B cell (primary cell): ENCODE measurements at places on chromosomes 5 and 9. TPM values are rescaled to one million over a fixed set of nuclear protein-coding genes. Genes with fewer than 3 reads are reported as not detected.
A peak's percentile ranks its signal among the peaks of the same experiment; 100 is the strongest.

GRCh38 chr5:55446640-55447351 lies 88.0 kb downstream of the PLPP1 start:
- H3K4me1 ChIP-seq, result no peaks in the 10 kb centered on the region
- no peaks in the 10 kb centered on the region for H3K36me3 ChIP-seq
- H3K4me3 ChIP-seq, result no peak overlapping the region
- no peaks in the 10 kb centered on the region for H3K27me3 ChIP-seq

The PRDM9 gene
- total RNA-seq, result not detected in 2 replicates

The LMX1B gene
- total RNA-seq, result not detected in 2 replicates

The KLF9 gene
- 12.1 and 12.7 TPM in 2 replicates for total RNA-seq

The NKD2 gene
- total RNA-seq, result 0.34 TPM in 1 of 2 replicates, not detected in the other

DNA sequence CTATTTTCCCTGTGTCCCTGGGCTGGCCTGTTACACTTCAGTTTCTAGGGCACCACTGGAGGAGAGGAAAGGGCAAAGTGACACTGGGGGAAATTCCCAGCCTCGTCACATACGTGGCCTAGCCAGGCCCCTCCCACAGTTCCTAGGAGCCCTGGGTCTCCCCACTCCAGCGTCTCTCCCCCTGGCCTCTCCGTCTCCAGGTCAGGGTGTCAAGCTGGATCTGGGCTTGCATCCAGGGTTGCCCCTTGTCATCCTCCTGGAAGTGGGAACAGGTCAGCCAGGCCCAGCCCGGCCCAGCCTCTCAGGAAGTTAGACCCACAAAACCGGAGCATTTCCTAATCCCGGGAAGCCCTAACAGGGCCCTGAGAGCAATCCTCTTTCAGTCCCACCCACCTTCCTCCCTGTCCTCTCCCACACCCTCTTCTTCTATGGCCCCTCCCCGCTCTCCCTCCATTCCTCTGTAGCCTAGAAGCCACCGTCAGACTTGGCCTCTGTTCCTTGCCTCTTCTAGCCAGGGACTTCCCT lies 4.7 kb upstream of the TNIP1 start:
- no peaks in the 10 kb centered on the region for H3K27me3 ChIP-seq
- H3K36me3 ChIP-seq, result no peaks in the 10 kb centered on the region
- H3K4me1 ChIP-seq, result peaks cover 58% of the 10 kb centered on the region
- H3K27ac ChIP-seq, result peak overlapping the region; percentile 69

- no peak for DNase-seq
- no peak overlapping the region for H3K27ac ChIP-seq
- no peak overlapping the region for H3K4me3 ChIP-seq
- H3K36me3 ChIP-seq, result no peaks in the 10 kb centered on the region
These were observed 21.7 kb upstream of the OLFM1 start for GRCh38 chr9:135065804-135066203.

DNA sequence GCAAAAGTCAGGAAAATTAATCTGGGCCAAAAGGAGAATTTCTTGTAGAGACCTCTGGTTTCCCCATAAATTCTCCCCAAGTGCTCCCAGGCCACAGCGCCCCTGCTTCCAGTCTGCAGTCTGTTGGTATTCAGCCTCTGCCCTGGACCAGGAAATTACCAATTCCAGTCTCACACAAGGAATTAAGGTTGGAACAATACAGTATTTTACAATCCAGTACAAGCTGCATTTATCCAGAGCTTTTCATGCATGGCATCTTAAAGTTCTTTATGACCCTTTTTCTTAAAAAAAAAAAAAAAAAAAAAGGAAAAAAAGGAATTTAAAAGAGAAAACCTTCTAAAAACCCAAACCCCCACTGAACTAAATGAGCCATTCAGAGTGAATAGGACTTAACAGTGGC lies 139.6 kb upstream of the RANBP3L start:
- no peaks in the 10 kb centered on the region for H3K36me3 ChIP-seq
- H3K4me3 ChIP-seq, result no peak overlapping the region
- H3K4me1 ChIP-seq, result no peaks in the 10 kb centered on the region
- no peaks in the 10 kb centered on the region for H3K27me3 ChIP-seq

The TMC1 gene
- not detected in 2 replicates for total RNA-seq

DNA sequence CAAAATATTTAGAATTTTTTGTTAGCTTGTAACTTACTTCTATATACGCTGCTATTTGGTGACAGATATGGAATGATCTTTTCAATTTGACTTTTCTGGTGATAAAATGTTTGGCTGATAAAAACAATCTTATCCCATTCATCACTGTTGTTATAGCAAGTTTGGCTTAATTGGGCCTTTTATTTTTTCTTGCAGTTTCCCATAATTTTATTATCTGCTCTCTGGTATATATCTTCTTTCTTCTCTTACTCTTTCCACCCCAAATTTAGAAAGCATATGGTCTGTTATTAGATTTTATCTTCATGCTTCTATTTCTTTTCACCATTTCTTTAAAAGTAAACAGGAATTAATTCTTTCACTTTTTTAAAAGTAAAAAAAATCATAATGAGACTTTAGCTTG lies 474.4 kb downstream of the TLE1 start:
- H3K4me1 ChIP-seq, result no peaks in the 10 kb centered on the region
- no peak overlapping the region for H3K4me3 ChIP-seq
- no peak overlapping the region for H3K27ac ChIP-seq
- DNase-seq, result no peak

- no peak overlapping the region for H3K4me3 ChIP-seq
- no peaks in the 10 kb centered on the region for H3K27me3 ChIP-seq
- peaks cover 42% of the 10 kb centered on the region for H3K36me3 ChIP-seq
- H3K4me1 ChIP-seq, result peaks cover 32% of the 10 kb centered on the region
- no peak overlapping the region for H3K27ac ChIP-seq
- DNase-seq, result no peak
These were observed 8.5 kb downstream of the DIPK1B start for GRCh38 chr9:136720898-136721338.

- no peaks in the 10 kb centered on the region for H3K27me3 ChIP-seq
- no peaks in the 10 kb centered on the region for H3K4me1 ChIP-seq
- H3K27ac ChIP-seq, result no peak overlapping the region
These were observed 470.6 kb downstream of the PRDM9 start for GRCh38 chr5:23977997-23978396.

DNA sequence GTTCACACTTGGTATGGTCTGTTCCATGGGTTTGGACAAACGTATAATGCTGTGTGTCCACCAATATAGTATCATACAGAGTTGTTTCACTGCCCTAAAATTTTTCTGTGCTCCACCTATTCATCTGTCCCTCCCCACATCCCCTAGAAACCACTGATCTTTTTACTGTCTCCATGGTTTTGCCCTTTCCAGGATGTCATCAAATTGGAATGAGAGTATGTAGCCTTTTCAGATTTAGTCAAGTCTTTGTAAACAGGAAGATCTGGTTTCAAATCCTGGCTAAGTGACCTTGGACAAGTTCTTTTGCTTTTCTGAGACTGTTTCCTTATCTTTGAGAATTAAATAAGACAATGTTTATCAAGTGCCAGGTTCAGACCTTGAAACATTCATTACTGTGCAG lies 13.2 kb upstream of the LVRN start:
- H3K4me1 ChIP-seq, result no peaks in the 10 kb centered on the region
- no peaks in the 10 kb centered on the region for H3K27me3 ChIP-seq
- no peak overlapping the region for H3K4me3 ChIP-seq
- no peak overlapping the region for H3K27ac ChIP-seq

GRCh38 chr5:142771666-142772065 lies 1.5 kb downstream of the ARHGAP26 start:
- H3K4me1 ChIP-seq, result peaks cover 12% of the 10 kb centered on the region
- H3K36me3 ChIP-seq, result no peaks in the 10 kb centered on the region
- H3K4me3 ChIP-seq, result peak overlapping the region; percentile 90

The TMEM232 gene
- total RNA-seq, result 2.9 and 6.1 TPM in 2 replicates

DNA sequence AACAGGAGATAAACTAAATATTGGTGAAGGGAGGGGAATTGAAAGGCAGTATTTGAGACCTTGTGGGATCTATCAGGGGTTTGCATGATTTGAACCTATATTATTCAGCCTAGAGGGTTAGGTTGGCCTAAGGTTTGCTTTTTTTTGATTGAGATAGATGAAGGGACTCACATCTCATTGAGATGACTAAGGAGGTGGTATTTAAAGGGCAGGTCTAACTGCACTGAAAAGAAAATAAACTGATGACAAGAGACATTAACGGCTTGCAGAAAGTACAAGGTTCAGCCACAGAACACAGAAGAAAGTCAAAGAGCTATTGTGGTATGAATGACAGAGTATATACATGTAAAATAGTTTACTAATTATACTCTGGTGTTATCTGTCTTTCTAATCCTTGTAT lies 412.7 kb downstream of the CDH10 start:
- H3K4me3 ChIP-seq, result no peak overlapping the region
- no peaks in the 10 kb centered on the region for H3K4me1 ChIP-seq
- DNase-seq, result no peak
- H3K36me3 ChIP-seq, result no peaks in the 10 kb centered on the region
- H3K27me3 ChIP-seq, result no peaks in the 10 kb centered on the region
- H3K27ac ChIP-seq, result no peak overlapping the region

The SHC3 gene
- 0.05 TPM in 1 of 2 replicates, not detected in the other for total RNA-seq

- no peaks in the 10 kb centered on the region for H3K36me3 ChIP-seq
- H3K4me3 ChIP-seq, result no peak overlapping the region
- DNase-seq, result no peak
- H3K4me1 ChIP-seq, result no peaks in the 10 kb centered on the region
- no peaks in the 10 kb centered on the region for H3K27me3 ChIP-seq
These were observed 36.3 kb upstream of the FGF1 start for GRCh38 chr5:142722146-142722545.

DNA sequence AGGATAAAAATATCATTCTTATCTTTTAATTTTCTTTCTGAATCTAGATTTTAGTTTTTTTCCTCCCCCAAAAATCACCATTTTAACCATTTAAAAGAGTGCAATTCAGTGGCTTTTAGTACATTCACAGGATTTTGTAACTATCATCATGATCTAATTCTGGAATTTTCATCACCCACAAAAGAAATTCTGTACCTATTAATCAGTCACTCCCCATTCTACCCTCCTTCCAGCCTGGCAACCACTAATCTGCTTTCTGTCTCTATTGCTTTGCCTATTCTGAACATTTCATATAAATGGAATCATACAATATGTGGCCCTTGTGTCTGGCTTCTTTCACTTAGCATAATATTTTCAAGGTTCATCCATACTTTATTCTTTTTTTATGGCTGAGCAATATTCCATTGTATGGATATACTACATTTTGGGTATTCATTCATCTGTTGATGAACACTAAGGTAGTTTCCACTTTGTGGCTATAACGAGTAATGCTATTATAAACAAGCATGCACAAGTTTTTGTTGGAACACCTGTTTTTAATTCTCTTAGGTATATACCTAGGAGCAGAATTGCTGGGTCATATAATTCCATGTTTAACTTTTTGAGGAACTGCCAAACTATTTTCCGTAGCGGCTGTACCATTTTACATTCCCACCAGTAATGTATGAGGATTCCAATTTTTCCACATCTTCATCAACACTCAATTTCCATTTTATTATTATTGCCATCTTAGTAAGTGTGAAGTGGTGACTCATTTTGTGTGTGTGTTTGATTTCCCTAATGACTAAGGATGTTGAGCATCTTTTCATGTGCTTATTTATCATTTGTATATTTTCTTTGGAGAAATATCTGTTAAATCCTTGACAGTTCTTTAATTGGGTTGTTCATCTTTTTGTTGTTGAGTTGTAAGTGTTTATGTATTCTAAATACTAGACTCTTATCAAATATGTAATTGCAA lies 340.3 kb downstream of the CWC27 start:
- H3K27ac ChIP-seq, result no peak overlapping the region
- H3K27me3 ChIP-seq, result no peaks in the 10 kb centered on the region
- H3K36me3 ChIP-seq, result no peaks in the 10 kb centered on the region
- H3K4me3 ChIP-seq, result no peak overlapping the region

The FAM221B gene
- total RNA-seq, result not detected in 2 replicates

DNA sequence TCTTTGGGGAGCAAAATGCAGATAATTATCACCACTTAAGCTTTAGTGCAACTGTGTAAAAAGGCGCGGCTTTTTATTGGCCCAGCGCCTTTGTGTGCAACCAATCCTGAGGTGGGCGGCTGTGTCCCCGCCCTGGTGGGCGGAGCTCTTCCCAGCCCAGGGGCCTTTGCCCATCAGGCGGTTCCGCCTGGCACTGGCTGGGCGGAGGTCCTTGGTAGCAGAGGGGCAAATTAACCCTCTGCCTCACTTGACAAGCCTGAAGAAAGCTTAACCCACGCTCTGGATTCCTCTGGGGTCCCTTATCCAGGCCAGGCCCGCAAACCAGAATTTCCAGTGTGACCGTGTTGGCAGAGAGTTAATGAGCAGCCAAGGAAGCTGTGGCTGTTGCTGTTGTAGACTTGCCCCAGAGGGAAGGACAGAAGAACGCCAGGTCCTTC lies 12.8 kb upstream of the NIPAL4 start:
- peaks cover 9% of the 10 kb centered on the region for H3K4me1 ChIP-seq
- no peaks in the 10 kb centered on the region for H3K36me3 ChIP-seq
- no peak for DNase-seq
- no peaks in the 10 kb centered on the region for H3K27me3 ChIP-seq
- no peak overlapping the region for H3K27ac ChIP-seq

GRCh38 chr5:53035868-53036381 lies 46.8 kb downstream of the ITGA2 start:
- no peaks in the 10 kb centered on the region for H3K27me3 ChIP-seq
- no peaks in the 10 kb centered on the region for H3K4me1 ChIP-seq
- no peaks in the 10 kb centered on the region for H3K36me3 ChIP-seq
- H3K27ac ChIP-seq, result no peak overlapping the region

The TMOD1 gene
- 1.9 and 2.5 TPM in 2 replicates for total RNA-seq

DNA sequence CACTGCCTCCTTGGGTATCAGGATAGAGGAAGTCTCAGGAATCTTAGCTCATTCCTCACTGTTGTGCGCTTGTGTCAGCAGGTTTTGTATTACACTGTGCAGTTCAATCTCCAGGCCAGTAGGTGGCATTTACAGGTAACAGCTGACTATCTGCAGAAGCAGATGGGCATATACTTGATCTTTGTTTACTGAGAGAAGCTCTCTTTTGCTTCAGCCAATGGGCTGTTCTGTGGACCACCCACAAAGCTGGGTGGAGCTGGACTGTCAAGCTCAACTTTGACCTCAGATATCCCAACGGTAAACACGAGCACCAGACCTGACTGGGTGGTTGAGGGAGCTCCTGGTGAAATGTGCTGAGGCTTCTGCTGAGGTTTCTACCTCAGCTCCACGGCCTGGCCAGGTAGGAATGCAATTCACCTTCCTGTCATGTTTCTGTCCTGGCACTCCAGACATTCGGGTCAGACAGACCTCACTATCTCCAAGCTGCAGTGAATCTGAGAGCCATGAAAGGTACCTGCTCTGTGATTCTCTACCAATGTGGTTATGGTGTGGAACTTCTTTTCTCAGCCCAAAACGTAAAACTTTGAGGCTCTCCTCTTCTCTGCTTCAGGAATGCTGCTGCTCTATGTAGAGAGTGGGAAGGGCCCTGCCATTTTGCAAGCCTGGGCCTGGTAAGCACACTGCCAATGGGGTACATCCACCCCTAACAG lies 167.9 kb upstream of the ACTBL2 start:
- no peak overlapping the region for H3K27ac ChIP-seq
- no peaks in the 10 kb centered on the region for H3K36me3 ChIP-seq
- no peaks in the 10 kb centered on the region for H3K4me1 ChIP-seq
- no peaks in the 10 kb centered on the region for H3K27me3 ChIP-seq
- no peak overlapping the region for H3K4me3 ChIP-seq

The C5orf52 gene
- total RNA-seq, result not detected in 2 replicates
